Ascending aorta (tissue), 2 donors: ENCODE measurements at places on chromosomes 3 and 15. TPM values are rescaled to one million over a fixed set of nuclear protein-coding genes. Genes with fewer than 3 reads are reported as not detected.

GRCh38 chr3:55718521-55718921 lies 231.4 kb upstream of the WNT5A start:
- H3K27ac ChIP-seq = no peak overlapping the region
- H3K4me3 ChIP-seq = no peak overlapping the region
- H3K27me3 ChIP-seq = no peaks in the 10 kb centered on the region
- no peak for DNase-seq

- no peaks in the 10 kb centered on the region for H3K36me3 ChIP-seq
- peaks cover 14% of the 10 kb centered on the region for H3K4me1 ChIP-seq
- peaks cover 41% of the 10 kb centered on the region for H3K27me3 ChIP-seq
- no peak overlapping the region for H3K27ac ChIP-seq
These were observed 34.1 kb upstream of the POLG start for GRCh38 chr15:89368566-89369223.

DNA sequence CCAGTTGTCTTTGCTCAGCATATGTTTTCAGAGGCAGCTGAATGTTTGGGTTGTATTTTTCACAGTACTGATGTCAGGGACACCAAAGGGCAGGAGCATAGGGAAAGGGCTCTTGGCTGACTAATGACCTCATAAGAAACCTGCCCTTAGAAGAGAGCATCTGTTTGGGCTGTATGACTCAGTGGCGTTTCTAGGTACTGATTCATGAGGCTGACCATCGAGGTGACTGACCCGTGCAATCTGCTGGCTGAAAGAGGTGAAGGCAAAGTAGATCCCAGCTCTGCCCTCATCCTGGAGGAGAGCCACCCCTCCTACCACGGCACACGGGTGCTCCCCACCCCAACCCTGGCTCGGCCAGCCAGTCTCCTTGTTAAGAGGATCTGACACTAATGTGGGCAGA lies 8.3 kb downstream of the LMCD1 start:
- H3K4me1 ChIP-seq = peaks cover 60% of the 10 kb centered on the region
- H3K4me3 ChIP-seq = peak overlapping the region; percentile 25
- no peaks in the 10 kb centered on the region for H3K27me3 ChIP-seq
- DNase-seq = peak; percentile 79
- H3K27ac ChIP-seq = peak overlapping the region; percentile 81

DNA sequence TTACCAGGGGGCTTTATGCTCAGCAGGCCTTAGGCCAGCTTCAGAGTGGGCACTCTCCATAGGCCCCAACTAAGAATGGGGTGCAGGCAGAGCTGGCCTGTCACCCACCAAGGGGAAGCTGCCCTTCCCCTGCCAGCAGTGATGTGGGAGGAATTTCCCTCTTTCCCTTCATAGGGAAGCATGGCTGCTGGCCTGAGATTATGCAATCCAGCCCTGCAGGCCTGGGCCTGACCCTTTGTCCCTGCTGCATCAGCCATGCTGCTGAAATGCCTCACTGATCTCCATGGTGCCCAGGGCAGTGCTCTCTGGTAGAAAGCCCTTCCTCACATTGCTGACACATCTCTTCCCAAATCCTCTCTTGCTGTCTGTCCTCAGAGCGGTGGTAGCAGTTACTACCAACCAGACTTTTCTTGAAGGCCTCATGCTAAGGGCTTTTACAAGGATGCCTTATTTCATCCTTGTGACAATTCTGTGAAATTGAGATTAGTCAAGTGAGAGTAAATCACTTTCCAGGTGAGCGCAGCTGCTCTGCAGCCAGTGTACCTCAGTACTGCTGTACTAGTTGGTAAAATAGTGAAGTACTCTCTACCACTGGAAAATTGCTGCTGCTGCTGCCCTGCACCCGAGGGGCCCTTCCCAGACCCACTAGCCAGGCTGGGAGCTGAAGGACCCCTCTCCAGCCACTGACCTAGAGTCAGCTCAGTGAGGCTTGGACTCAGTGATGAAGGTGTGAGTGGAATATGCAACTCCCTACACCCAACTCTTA lies 33.8 kb downstream of the MRAS start:
- H3K4me3 ChIP-seq = no peak overlapping the region
- no peaks in the 10 kb centered on the region for H3K27me3 ChIP-seq
- peaks cover 8% of the 10 kb centered on the region for H3K4me1 ChIP-seq

Gene AMT
- total RNA-seq = not detected

- H3K27ac ChIP-seq = no peak overlapping the region
- H3K4me3 ChIP-seq = no peak overlapping the region
- H3K27me3 ChIP-seq = no peaks in the 10 kb centered on the region
- peaks cover 3% of the 10 kb centered on the region for H3K4me1 ChIP-seq
These were observed 6.1 kb downstream of the CRYBG3 start for GRCh38 chr3:97827741-97828471.

DNA sequence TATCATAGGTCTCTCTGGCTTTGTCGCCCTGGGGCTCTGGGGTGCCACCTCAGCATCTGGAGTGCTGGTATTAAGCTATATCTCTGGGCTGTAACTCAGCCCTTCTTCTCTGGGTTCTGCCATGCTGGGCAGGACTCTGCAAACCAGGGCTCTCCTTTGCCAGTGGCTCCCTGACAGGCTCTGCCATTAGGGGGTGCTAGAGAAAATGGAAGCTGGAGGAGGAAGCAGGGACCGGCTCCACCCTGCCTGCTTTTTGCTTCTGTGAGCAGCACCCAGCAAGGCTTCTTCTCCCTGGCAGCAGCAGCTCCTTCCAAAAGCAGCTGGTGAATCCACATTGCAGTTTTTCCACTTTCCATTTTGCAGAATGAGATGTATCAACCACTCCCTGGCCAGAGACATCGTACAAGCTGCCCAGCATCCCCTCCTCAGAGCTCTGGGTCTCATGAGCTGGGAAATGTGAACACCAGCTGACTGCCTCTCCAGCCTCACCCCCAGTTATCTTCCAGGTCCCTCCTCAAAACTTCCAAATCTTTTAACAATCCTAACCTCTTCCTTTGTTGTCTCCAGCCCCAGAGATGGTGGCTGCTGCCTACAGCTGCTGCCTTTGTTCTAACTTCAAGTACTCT lies 165.0 kb downstream of the ABHD5 start:
- no peaks in the 10 kb centered on the region for H3K4me1 ChIP-seq
- H3K27me3 ChIP-seq = no peaks in the 10 kb centered on the region
- no peak overlapping the region for H3K27ac ChIP-seq
- no peaks in the 10 kb centered on the region for H3K36me3 ChIP-seq

- H3K36me3 ChIP-seq = no peaks in the 10 kb centered on the region
- no peak overlapping the region for H3K27ac ChIP-seq
- H3K27me3 ChIP-seq = no peaks in the 10 kb centered on the region
- no peak overlapping the region for H3K4me3 ChIP-seq
- no peaks in the 10 kb centered on the region for H3K4me1 ChIP-seq
These were observed 17.0 kb downstream of the ANKRD63 start for GRCh38 chr15:40265875-40266274.

Gene VGLL3
- total RNA-seq = 138 TPM
